AG10803 (cell line): ENCODE measurements at places on chromosomes 7 and 10.

DNA sequence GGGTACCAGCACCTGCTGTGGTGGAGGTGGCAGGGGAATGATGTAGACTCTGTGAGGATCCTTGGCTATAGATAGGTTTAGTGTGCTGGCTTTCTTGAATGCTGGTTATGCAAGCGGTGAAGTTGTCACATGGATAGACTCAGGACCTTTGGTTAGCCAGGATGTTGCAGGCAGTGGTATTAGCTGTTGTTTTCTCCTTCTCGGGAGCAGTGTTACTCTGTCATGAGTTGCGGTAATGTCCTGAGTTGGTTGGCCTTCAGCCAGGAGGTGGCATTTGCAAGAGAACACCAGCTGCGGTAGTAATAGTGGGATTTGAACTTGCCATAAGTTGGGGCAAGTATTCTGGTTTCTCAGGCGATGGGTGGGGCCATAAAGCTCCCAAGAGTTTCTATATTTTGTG is 10.8 kb downstream of the AGK start:
- DNase-seq = no peak

DNA sequence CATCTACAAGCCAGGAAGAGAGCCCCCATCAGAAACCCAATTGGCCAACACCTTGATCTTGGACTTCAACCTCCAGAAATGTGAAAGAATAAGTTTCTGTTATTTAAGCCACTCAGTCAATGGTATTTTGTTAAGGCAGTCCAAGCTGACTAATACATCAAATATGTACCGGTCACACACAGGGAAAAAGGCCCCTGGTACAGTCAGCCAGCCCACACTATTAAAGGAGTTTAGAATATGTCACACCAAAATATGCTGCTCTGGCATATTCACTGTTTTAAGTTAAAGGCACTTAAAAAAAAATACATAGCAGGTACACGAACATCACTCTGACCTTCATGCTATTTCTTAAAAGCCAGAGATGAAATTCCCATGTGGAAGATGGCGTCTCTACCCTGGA is 15.2 kb upstream of the CDCA7L start:
- DNase-seq = peak; percentile 74

- DNase-seq = no peak
These were observed 222.9 kb downstream of the CHRM2 start for GRCh38 chr7:137091396-137091795.

- no peak for DNase-seq
These were observed 19.5 kb upstream of the MMP21 start for GRCh38 chr10:125795128-125795527.

- DNase-seq = no peak
These were observed 743 bp upstream of the ZCCHC24 start for GRCh38 chr10:79445977-79446757.

DNA sequence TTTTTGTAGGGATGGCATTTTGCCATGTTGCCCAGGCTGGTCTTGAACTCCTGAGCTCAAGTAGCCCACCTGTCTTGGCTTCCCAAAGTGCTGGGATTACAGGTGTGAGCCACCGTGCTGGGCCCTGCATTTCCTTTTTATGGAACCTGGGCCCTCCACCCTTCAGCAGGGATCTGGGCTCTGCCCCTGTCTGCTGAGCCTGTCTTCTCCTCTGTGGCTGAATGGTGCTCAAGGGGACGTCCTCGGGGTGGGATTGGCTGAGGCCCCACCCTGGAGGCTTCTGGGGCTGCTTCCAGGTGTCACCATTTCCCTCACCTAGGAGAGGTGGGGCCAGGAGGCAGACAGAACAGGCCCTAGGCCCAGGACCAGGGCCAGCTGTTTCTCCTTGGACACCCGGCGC is 18.4 kb downstream of the FAM241B start:
- DNase-seq = no peak

DNA sequence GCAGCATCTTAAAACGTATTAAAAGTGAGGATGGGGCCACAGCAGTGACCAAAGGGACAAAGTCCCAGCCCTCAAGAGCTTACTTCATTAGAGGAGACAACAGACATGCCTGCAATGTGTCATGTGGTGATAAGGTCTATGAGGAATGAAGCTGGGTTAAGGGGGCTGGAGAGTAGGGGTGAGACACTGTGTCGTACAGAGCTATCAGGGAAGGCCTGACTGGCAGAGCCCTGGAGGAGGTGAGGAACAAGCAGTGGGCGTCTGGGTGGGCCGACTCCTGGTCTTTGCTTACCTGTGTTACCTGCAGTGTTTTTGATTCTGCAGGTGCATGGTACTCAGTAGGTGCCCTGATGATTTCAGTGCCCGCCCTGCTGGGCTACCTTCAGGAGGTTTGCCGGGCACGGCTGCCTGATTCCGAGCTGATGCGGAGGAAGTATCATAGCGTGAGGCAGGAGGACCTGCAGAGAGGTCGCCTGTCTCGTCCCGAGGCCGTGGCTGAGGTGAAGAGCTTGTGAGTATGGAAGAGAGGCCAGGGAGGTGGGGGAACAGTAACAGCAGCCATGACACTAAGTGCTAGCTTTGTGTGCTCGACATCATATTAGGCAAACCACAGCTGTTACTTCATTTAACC is 7.6 kb downstream of the ZFYVE27 start:
- DNase-seq = no peak

GRCh38 chr10:24917493-24917892 is 34.9 kb downstream of the PRTFDC1 start:
- DNase-seq = no peak

DNA sequence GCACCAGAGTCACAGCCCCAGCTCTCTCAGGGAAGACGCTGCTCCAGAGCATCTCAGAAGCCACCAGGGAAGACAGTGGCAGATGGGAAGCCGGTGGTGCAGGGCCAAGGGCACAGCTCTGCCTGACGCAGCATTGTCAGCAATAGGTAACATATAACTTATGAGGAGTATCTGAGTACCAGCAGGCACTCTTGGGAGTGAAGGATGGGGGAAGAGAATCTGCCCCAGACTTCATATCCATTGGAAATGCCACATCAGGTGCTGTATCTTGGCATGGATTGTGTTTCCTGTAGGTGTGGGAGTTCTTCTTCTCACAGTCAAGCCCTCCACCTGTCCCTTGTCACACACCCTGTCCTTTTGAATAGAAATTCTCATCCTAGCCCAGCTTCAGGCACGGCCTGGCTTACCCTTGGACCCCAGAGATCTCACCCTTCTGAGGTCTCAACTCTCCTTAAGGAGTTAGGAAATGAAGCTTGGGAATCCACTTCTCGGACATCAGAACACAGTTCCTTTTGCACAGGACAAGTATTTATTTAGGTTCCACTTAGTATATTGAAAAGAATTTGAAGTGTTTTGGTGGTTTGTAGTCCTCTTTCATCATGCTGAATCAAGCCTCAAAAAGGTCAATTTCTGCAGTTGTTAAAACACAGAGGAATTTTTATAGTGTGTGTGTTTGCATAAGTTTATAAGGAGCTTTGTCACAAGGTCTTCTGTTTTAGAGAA is 9.9 kb downstream of the EPDR1 start:
- DNase-seq = peak; percentile 61

- DNase-seq = no peak
These were observed 566.5 kb downstream of the ATRNL1 start for GRCh38 chr10:115659616-115660015.

DNA sequence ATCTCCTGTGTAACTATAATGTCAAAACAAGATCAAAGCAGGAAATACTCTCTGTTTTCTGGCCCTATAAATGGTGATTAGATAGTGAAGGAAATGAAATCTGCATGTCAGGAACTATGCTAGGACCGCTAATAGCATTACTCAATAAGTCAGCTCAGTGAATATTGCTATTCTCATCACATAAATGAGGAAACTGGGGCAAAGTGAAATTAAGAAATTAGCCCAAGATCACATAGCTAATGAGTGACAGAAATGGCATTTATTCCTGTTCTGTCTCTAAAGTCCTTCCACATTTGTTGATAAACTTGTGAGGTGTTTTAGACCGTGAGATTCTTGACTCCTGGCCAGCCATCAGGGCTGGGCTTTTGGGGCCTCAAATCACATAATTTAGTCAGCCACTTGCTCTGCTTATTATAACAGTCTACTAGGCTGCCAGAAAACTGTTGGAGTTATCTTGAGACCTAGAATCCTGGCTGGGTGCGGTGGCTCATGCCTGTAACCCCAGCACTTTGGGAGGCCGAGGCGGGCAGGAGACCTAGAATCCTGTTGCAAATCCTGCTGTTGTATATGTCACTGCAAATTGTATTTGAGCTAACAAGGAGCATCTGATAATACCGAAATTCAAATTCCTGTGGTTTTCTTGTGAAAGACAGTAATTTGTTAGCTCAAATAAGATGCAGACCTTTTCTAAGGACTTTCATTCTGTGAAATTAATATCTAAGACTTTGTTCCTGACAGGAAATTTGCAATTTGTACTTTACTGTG is 66.5 kb upstream of the SHTN1 start:
- peak; percentile 18 for DNase-seq

DNA sequence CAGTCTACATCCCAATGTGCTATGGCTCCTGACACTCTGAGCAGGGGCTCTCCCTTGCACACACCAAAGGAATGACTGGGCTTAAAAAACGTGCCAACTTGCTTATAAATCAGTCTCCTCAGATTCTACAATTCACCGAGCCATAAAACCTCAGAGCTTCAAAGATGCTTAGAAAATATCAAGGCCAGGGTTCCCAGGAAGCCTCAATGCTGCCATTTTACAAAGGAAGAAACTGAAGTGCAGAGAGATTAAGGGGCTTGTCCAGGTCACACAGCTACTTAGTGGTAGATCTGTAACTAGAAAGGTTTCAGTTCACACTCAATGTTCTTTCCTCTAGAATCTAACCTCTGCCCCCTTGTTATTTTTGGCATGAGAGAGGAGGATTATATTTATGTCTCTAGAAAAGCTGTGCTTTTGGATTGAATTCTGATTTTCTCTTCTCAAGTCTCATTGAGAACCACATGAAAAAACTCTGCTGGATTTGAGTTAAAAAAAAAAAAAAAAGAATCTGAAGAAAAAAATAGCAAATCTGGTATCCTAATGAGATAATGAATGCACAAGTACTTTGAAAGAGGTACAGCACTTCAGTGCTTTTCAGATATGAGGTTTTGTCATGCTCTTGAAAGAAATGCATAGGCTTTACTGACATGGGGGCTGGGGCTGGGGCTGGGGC is 22.3 kb upstream of the TSPAN33 start:
- DNase-seq = no peak

DNA sequence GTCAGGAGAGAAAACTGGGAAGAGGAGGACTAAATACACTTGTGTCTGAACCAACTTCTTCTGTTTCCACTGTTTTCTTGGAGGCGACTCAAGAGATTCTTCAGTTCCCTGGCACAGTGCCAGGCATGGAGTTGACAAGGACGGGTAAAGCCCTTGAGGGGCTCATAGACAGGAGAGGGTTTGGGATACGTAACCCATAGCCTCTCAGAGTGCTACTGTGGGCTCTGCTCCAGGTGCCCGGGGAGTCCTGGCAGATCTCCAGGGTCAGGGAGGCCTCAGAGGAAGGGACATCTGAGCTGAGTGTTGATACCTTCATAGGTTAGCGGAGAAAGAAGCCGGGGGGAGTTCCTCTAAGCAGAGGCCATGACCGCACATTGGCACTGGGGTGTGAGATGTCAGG is 42.0 kb downstream of the GALNT17 start:
- DNase-seq = no peak

GRCh38 chr7:27196287-27196767 is 3.6 kb downstream of the HOXA13 start:
- peak; percentile 70 for DNase-seq

- DNase-seq = no peak
These were observed 6.8 kb upstream of the NOM1 start for GRCh38 chr7:156942708-156943090.

DNA sequence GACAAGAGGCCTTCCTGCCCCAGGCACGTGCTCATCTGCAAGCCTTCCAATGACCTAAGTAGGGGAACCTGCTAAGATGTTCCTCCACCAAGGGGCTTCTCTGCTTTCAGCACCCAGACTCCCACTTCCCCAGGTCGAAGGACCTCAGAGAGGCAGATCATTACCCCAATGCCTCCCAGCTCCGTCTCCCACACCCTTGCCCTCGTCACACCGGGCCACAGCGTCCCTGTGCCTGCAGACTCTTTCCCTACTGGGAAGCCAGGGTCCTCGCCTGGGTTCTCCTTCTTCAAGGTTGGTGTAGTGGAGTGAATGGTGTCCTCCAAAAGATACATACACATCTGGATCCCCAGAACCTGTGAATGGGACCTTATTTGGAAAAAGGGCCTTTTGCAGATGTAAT is 151.9 kb downstream of the UBE2H start:
- DNase-seq = no peak

DNA sequence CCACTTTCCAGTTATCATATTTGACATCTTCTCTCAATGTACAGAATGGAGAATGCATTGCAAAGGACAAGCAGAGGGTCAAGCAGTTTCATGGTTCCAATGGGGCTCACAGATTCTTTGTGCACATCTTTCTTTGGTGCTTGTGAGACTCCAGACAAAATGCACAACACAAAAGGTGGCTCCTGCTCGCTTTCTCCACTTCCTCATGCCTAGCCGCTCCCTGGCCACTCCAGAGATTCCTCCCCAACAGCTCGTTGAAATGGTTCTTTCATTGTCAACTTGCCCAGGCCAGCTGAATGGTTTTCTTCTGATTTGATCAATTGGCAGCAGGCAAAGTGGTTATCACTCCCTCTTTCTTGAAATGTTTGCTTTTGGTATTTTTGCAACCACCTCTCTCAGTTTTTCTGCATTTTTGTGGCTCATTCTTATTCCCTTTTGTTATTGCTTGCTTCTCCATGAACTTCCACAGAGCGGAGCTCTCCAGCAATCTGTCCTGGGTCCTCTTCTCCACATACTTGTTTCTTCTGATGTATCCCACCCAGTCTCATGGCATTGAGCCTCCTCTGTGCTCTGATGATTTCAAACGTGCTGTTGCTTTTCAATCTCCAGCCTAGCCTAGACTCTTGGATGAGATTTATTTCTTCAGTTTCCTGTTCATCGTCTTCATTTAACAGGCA is 507.8 kb upstream of the MKI67 start:
- DNase-seq = no peak

- no peak for DNase-seq
These were observed 19.0 kb upstream of the TMEM26 start for GRCh38 chr10:61472090-61472674.

DNA sequence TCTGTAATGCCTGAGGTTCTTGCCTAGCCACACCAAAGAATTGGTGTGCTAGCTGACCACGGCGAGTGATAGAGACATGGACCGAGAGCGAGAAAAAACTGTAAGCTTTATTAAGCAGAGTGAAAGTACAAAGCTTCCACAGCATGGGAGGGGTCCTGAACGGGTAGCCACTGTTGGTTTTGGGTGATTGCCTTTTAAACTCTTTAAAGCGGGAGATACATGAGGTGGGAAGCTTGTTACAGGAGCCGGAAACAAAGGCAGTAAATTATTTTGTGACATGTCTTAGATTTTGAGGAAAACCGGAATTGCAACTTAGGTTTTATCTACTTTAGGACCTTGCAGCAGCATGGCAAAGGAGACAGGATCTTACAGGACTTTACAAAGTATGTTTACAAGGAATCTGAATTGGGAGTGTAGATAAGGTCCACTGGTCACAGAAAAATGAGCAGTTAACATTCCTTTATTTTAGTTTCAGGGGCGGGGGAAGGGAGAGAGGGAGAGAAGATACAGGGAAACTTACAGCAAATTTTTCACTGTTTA is 252.7 kb upstream of the MBL2 start:
- DNase-seq = no peak
